ENCODE measurements at places on chromosomes 4 and X.
A peak's percentile ranks its signal among the peaks of the same experiment; 100 is the strongest.

DNA sequence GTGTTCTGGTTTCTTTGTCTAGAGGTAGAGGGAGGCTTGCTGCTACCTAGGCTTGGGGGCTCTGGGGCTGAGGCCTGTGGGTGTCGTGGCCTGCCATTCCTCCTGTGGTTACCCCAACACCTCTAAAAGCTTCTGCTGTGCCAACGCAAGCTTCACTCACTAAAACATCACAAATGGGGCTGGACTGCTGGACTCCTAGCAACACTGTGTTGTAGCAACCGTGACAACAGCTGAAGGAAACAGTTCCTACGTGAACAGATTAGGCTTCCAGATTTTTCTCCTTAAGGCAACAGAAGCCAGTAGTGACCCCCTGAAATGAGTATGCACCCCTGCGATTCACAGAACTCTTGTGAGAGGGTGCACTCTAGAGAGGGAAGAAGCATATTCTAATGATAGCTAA is 138.3 kb upstream of the TEX13D start:
- peak; percentile 11 for DNase-seq
- H3K27ac ChIP-seq: no peak overlapping the region
- no peaks in the 10 kb centered on the region for H3K36me3 ChIP-seq
- H3K4me1 ChIP-seq: peaks cover 4% of the 10 kb centered on the region
- H3K27me3 ChIP-seq: no peaks in the 10 kb centered on the region

DNA sequence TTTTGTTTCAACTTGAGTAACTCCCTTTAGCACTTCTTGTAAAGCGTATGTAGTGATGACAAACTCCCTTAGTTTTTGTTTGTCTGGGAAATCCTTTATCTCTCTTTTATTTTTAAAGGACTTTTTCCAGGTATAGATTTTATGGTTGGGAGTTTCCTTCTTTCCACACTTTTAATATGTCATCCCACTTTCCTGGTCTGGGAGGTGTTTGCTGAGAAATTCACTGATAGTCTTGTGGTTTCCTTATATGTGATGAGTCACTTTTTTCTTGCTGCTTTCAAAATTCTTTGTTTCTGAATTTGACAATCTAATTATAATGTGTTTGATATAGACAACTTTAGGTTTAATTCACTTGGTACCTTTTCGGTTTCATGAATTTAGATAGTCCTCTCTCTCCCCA is 353.9 kb downstream of the GPAT3 start:
- no peaks in the 10 kb centered on the region for H3K27me3 ChIP-seq
- no peaks in the 10 kb centered on the region for H3K36me3 ChIP-seq
- no peak overlapping the region for H3K4me3 ChIP-seq
- DNase-seq: no peak

GRCh38 chr4:185582651-185583400 is 47.5 kb upstream of the PDLIM3 start:
- no peaks in the 10 kb centered on the region for H3K27me3 ChIP-seq
- H3K4me1 ChIP-seq: no peaks in the 10 kb centered on the region
- no peak for DNase-seq
- no peak overlapping the region for H3K4me3 ChIP-seq
- no peak overlapping the region for H3K27ac ChIP-seq

- H3K27me3 ChIP-seq: no peaks in the 10 kb centered on the region
- no peak for DNase-seq
Measured at GRCh38 chr4:80012291-80012690, 60.7 kb downstream of the ANTXR2 start.

GRCh38 chr4:37936889-37937498 is 23.2 kb upstream of the PTTG2 start:
- H3K36me3 ChIP-seq: no peaks in the 10 kb centered on the region
- no peak overlapping the region for H3K27ac ChIP-seq
- H3K4me1 ChIP-seq: no peaks in the 10 kb centered on the region
- DNase-seq: no peak
- H3K27me3 ChIP-seq: no peaks in the 10 kb centered on the region

DNA sequence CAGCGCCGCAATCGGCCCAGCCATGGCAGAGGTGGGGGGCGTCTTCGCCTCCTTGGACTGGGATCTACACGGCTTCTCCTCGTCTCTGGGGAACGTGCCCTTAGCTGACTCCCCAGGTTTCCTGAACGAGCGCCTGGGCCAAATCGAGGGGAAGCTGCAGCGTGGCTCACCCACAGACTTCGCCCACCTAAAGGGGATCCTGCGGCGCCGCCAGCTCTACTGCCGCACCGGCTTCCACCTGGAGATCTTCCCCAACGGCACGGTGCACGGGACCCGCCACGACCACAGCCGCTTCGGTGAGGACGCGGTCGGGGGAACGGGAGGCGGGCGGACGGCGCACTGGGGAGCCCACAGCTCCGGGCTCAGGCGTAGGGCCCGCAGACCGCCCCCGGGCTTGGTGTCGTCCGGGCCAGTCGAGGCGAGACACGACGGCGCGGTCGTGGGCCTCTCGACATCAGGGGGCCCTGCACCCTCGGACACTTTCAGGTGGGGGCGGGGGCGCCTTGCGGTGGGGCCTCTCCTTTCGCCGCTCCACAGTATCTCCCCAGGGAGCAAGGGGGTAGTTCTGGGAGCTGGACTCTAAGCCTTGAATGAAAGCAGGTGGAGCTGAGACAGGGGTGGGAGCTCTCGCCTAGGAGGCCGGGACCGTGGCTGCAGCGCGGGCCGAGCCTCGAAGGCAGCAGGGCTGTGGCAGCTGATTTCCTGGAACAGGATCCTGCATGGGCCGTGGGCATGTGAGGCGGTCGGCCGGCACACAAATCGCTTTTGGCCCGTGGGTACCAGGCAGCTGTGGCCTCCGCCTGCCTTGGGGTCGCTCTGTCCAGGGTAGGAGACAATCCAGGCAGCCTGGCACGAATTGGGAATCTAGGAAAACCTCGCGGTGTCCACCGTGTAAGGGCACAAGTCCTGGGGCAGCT is 722 bp downstream of the FGF16 start:
- no peaks in the 10 kb centered on the region for H3K36me3 ChIP-seq
- no peaks in the 10 kb centered on the region for H3K27me3 ChIP-seq
- H3K27ac ChIP-seq: no peak overlapping the region
- no peak for DNase-seq

GRCh38 chr4:185534511-185534865 is 819 bp downstream of the PDLIM3 start:
- no peaks in the 10 kb centered on the region for H3K36me3 ChIP-seq
- peak overlapping the region; percentile 62 for H3K4me3 ChIP-seq
- peak overlapping the region; percentile 71 for H3K27ac ChIP-seq
- no peaks in the 10 kb centered on the region for H3K4me1 ChIP-seq
- no peaks in the 10 kb centered on the region for H3K27me3 ChIP-seq

All from pancreas (tissue), 10 donors.